ENCODE measurements at places on chromosomes 5 and 9. TPM values are rescaled to one million over a fixed set of nuclear protein-coding genes. Genes with fewer than 3 reads are reported as not detected.

DNA sequence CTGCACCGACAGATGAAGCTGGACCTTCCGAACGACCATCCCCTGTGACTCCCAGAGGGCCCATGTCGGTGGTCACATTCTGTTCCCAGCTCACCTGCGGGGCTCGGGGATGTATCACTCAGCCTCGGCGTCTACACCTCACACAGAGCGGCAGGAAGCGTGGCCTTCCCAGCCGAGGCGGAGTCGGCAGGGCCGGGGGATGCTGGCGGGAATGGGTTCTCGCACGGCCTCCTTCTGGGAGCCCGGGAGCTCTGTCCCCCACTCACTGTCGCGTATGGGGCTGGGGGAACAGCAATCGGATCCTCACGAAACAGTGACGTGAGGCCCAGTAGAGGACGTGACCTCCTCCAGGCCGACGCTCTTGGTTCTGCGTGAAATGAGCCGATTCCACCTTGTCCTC is 20.4 kb downstream of the NACC2 start:
- DNase-seq: no peak

DNA sequence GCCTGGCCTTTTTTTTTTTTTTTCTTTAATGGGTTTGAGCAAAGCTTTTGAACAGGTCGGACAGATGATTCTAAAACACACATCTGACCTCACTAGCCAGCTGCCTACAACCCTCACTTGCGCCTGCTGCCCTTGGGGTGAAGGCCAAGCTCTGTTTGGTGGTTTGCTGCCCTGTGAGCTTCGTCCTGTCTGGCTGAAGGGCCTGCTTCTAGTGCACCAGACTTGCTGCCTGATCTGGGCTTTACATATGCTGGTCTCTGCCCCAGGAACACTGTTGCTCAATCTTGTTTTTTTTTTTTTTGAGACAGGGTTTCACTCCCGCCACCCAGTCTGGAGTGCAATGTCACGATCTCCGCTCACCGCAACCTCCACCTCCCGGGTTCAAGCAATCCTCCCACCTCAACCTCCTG is 16.4 kb upstream of the DOLPP1 start:
- DNase-seq: no peak

GRCh38 chr9:82252116-82252515 is 263.5 kb downstream of the SPATA31D1 start:
- no peak for DNase-seq

The C9orf40 gene
- 2.5 TPM for total RNA-seq

The OMD gene
- total RNA-seq: not detected

The EGR1 gene
- total RNA-seq: 30.6 TPM

The OR1Q1 gene
- 0.96 TPM for total RNA-seq

The PCDHA10 gene
- total RNA-seq: not detected
